ENCODE measurements at places on chromosomes 3 and 15.

- no peak overlapping the region for H3K4me3 ChIP-seq
- DNase-seq = no peak
- peaks cover 4% of the 10 kb centered on the region for H3K4me1 ChIP-seq
- H3K36me3 ChIP-seq = no peaks in the 10 kb centered on the region
Measured at GRCh38 chr3:188558343-188559071, 404.6 kb downstream of the LPP start.

GRCh38 chr3:155658671-155659261 lies 86.1 kb downstream of the PLCH1 start:
- H3K27me3 ChIP-seq = no peaks in the 10 kb centered on the region
- no peaks in the 10 kb centered on the region for H3K4me1 ChIP-seq
- no peaks in the 10 kb centered on the region for H3K36me3 ChIP-seq
- DNase-seq = no peak

DNA sequence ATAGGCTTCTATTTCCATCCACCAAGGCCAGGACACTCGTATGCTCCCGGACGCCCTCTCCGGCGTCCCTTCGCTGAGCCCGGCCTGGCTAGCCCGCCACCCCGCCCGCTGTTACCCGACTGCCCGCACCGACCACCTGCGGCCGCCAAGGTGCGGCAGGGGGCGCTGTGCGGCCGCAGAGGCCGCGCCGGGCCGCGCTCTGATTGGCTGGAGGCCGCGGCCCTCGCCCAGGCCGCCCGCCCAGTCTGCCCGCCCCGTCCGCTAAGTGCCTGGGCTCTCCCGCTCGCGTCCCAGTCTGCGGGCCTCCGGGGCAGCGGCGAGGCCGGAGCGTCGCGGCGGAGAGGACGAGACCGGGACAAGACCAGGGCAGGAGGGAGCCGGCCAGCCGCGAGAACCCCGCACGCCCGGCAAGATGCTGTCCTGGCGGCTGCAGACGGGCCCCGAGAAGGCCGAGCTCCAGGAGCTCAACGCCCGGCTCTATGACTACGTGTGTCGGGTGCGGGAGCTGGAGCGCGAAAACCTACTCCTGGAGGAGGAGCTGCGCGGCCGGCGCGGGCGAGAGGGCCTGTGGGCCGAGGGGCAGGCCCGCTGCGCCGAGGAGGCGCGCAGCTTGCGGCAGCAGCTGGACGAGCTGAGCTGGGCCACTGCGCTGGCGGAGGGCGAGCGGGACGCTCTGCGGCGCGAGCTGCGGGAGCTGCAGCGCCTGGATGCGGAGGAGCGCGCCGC lies at the start of gene SYNM:
TSS of gene SYNM (plus strand) at position 293 of the 726 bp plus-strand sequence. CDS start at position 413, 120 bp downstream.
- no peaks in the 10 kb centered on the region for H3K27me3 ChIP-seq
- no peak for DNase-seq
- H3K4me1 ChIP-seq = no peaks in the 10 kb centered on the region

- no peak for DNase-seq
- no peak overlapping the region for H3K27ac ChIP-seq
- peaks cover 23% of the 10 kb centered on the region for H3K4me1 ChIP-seq
- H3K36me3 ChIP-seq = no peaks in the 10 kb centered on the region
- no peak overlapping the region for H3K4me3 ChIP-seq
- H3K27me3 ChIP-seq = no peaks in the 10 kb centered on the region
Measured at GRCh38 chr15:60936186-60936585, 292.9 kb downstream of the RORA start.

- no peaks in the 10 kb centered on the region for H3K36me3 ChIP-seq
- H3K27me3 ChIP-seq = no peaks in the 10 kb centered on the region
- H3K4me3 ChIP-seq = no peak overlapping the region
- no peaks in the 10 kb centered on the region for H3K4me1 ChIP-seq
Measured at GRCh38 chr3:66808891-66809594, 189.1 kb upstream of the KBTBD8 start.

DNA sequence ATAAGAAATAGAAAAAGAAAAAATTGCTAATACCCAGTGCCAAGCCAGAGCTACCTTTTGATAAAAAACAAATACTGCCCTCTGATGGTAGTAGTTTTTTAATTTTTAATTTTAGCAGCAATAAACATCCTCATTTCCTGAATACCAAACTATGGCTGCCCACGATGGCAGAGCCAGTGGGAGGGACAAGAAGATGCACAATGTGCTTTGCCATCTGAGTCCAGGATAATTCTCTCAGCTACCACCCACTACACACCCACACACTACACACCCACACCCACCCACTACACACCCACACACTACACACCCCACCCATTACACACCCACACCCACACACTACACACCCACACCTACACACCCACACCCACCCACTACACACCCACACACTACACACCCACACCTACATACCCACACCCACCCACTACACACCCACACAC lies 17.8 kb downstream of the CEP19 start:
- H3K36me3 ChIP-seq = no peaks in the 10 kb centered on the region
- no peak for DNase-seq
- H3K4me1 ChIP-seq = no peaks in the 10 kb centered on the region
- no peak overlapping the region for H3K4me3 ChIP-seq
- H3K27me3 ChIP-seq = no peaks in the 10 kb centered on the region
- no peak overlapping the region for H3K27ac ChIP-seq

DNA sequence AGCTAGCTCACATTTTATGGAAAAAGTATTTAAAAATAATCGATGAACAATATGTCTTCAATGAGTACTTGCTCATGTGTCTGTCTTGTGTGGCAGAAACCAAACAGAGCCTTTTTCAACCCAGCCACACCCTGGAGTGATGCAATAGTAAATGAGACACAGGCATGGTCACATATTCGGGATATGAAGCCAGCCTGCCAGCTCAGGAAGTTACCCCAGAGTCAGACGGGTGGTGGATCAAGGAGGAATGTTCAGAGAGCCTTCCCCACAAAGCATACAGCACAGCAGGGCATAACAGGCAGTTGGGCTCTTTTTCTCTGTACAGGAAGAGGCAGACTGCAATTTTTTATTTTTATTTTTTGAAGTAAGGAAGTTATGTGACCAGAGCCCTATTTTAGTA lies 27.3 kb downstream of the LARP6 start:
- H3K27me3 ChIP-seq = no peaks in the 10 kb centered on the region
- H3K4me3 ChIP-seq = no peak overlapping the region
- H3K4me1 ChIP-seq = peaks cover 17% of the 10 kb centered on the region
- H3K27ac ChIP-seq = peak overlapping the region; percentile 64
- peak; percentile 82 for DNase-seq
- peaks cover 7% of the 10 kb centered on the region for H3K36me3 ChIP-seq

DNA sequence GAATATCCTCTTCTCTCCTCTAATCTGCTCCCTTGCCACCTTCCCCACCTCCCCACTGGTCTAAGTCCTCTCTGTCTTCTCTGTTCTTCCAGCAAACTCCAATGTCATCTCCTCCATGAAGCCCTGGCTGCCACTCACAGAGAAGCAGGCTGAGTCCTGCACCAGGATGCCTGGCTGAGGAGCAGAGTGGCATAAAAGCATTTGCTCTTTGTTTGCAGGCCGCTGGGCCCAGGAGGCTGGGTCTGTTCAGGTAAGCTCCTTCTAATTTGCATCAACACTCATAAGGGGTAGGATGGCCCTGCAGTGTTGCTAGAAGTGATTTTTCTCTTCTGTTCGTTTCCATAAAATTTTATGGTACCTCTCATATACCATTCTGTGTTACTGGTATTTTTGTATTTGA lies 43.2 kb upstream of the KLHL25 start:
- no peak overlapping the region for H3K4me3 ChIP-seq
- H3K36me3 ChIP-seq = no peaks in the 10 kb centered on the region
- DNase-seq = no peak
- H3K27me3 ChIP-seq = no peaks in the 10 kb centered on the region
- H3K4me1 ChIP-seq = no peaks in the 10 kb centered on the region

DNA sequence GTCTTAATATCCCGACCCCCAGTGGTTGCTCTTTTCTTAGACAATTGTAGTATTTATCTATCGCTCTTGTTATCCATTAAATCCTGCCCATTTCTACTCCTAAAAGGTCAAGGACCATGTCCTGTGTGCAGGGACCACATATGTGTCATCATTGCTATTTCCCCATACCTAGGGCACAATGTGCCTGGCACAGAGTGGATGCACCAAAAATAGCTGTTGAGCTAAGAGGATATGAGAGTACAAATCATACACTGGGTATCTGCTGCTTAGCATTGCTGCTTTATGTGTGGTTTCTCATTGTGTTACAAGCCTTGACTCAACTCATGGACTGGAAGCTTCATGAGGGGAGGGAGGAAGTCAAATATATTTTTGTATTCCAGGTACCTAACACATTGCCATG lies 3.4 kb upstream of the MITF start:
- no peaks in the 10 kb centered on the region for H3K4me1 ChIP-seq
- no peaks in the 10 kb centered on the region for H3K36me3 ChIP-seq
- no peak overlapping the region for H3K27ac ChIP-seq
- DNase-seq = no peak

- peak; percentile 42 for DNase-seq
- no peak overlapping the region for H3K27ac ChIP-seq
- peaks cover 31% of the 10 kb centered on the region for H3K4me1 ChIP-seq
- peaks cover 16% of the 10 kb centered on the region for H3K36me3 ChIP-seq
- no peak overlapping the region for H3K4me3 ChIP-seq
- no peaks in the 10 kb centered on the region for H3K27me3 ChIP-seq
Measured at GRCh38 chr15:80951941-80952340, 37.7 kb downstream of the MESD start.

- H3K27ac ChIP-seq = no peak overlapping the region
- peaks cover 33% of the 10 kb centered on the region for H3K36me3 ChIP-seq
- H3K4me1 ChIP-seq = peaks cover 23% of the 10 kb centered on the region
Measured at GRCh38 chr3:45597171-45597570, 2.6 kb downstream of the LIMD1 start.

- H3K4me3 ChIP-seq = no peak overlapping the region
- DNase-seq = no peak
- H3K27me3 ChIP-seq = no peaks in the 10 kb centered on the region
- no peak overlapping the region for H3K27ac ChIP-seq
- peaks cover 4% of the 10 kb centered on the region for H3K4me1 ChIP-seq
- H3K36me3 ChIP-seq = no peaks in the 10 kb centered on the region
Measured at GRCh38 chr3:188720215-188720614, 451.6 kb upstream of the TPRG1 start.

GRCh38 chr3:73580343-73580742 lies 44.4 kb downstream of the PDZRN3 start:
- no peak overlapping the region for H3K4me3 ChIP-seq
- no peaks in the 10 kb centered on the region for H3K36me3 ChIP-seq
- no peaks in the 10 kb centered on the region for H3K27me3 ChIP-seq
- no peaks in the 10 kb centered on the region for H3K4me1 ChIP-seq
- DNase-seq = peak; percentile 66

DNA sequence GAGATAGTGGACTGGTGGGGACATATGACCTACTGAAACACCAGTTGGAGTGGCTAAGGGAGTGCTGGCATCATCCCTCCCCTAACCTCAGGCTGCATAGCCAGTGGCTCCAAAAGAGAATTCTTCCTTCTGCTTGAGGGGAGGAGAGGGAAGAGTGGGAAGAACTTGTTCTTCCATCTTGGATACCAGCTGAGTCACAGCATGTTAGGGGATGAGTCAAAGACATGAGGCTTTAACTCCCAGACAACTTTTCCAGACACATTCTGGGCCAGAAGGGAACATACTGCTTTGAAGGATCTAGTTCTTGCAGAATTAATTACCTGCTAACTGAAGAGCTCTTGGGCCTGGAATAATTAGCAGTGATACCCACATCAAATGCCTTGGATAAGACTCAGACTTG lies 36.8 kb upstream of the PEX5L start:
- H3K27me3 ChIP-seq = no peaks in the 10 kb centered on the region
- no peaks in the 10 kb centered on the region for H3K36me3 ChIP-seq
- no peak overlapping the region for H3K4me3 ChIP-seq
- no peak for DNase-seq

- H3K4me1 ChIP-seq = no peaks in the 10 kb centered on the region
- H3K27me3 ChIP-seq = no peaks in the 10 kb centered on the region
- no peak overlapping the region for H3K27ac ChIP-seq
- no peak for DNase-seq
- H3K4me3 ChIP-seq = no peak overlapping the region
Measured at GRCh38 chr3:42394579-42395288, 15.7 kb downstream of the LYZL4 start.

GRCh38 chr15:39719109-39719508 lies 63.5 kb downstream of the FSIP1 start:
- no peaks in the 10 kb centered on the region for H3K27me3 ChIP-seq
- no peak overlapping the region for H3K27ac ChIP-seq
- no peak overlapping the region for H3K4me3 ChIP-seq
- H3K36me3 ChIP-seq = no peaks in the 10 kb centered on the region

GRCh38 chr15:52527911-52528563 lies 643 bp downstream of the MYO5A start:
- DNase-seq = no peak
- H3K36me3 ChIP-seq = no peaks in the 10 kb centered on the region
- H3K4me3 ChIP-seq = peak overlapping the region; percentile 77
- no peaks in the 10 kb centered on the region for H3K27me3 ChIP-seq

DNA sequence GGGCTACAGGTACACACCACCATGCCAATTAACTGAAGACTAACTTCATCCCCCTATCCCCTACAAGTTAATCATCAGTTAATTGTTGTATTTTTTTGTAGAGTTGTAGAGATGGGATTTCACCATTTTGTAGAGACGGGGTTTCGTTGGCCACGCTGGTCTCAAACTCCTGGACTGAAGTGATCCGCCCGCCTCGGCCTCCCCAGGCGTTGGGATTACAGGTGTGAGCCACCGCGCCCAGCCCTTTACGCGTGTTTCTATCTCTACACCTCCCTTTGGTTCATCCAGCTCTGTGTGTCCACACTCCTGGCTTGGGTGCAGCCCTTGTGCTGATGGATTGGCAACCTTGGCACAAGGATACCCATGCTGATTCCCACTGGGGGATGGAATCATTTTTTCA lies 258.8 kb downstream of the FAM43A start:
- H3K36me3 ChIP-seq = no peaks in the 10 kb centered on the region
- H3K27me3 ChIP-seq = no peaks in the 10 kb centered on the region
- H3K4me3 ChIP-seq = no peak overlapping the region
- H3K4me1 ChIP-seq = no peaks in the 10 kb centered on the region
- DNase-seq = no peak

Data from RWPE2 (cell line).